ENCODE measurements at places on chromosomes 1 and 21.
A peak's percentile ranks its signal among the peaks of the same experiment; 100 is the strongest.

- DNase-seq, result no peak
Observed at GRCh38 chr21:45199201-45199600, 88.5 kb downstream of the POFUT2 start.

GRCh38 chr1:70764747-70765146 lies 282.9 kb downstream of the PTGER3 start:
- no peak for DNase-seq

GRCh38 chr21:34365809-34366208 lies 2.0 kb downstream of the KCNE2 start:
- no peak for DNase-seq

DNA sequence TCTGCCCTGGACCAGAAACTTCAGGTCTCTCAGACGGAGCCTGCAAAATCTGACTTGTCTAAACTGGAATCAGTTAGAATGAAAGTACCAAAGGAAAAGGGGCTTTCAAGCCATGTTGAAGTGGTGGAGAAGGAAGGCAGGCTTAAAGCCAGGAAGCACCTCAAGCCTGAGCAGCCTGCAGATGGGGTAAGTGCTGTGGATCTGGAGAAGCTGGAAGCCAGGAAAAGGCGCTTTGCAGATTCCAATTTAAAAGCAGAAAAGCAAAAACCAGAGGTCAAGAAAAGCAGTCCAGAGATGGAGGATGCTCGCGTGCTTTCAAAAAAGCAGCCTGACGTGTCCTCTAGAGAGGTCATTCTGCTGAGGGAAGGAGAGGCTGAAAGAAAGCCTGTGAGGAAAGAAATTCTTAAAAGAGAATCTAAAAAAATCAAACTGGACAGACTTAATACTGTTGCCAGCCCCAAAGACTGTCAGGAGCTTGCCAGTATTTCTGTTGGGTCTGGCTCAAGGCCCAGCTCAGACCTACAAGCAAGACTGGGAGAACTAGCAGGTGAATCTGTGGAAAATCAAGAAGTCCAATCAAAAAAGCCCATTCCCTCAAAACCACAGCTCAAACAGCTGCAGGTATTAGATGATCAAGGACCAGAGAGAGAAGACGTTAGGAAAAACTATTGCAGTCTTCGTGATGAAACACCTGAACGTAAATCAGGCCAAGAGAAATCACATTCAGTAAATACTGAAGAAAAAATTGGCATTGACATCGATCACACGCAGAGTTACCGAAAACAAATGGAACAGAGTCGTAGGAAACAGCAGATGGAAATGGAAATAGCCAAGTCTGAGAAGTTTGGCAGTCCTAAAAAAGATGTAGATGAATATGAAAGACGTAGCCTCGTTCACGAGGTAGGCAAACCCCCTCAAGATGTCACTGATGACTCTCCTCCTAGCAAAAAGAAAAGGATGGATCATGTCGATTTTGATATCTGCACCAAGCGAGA lies 46.6 kb downstream of the ZBTB17 start:
- DNase-seq, result no peak

DNA sequence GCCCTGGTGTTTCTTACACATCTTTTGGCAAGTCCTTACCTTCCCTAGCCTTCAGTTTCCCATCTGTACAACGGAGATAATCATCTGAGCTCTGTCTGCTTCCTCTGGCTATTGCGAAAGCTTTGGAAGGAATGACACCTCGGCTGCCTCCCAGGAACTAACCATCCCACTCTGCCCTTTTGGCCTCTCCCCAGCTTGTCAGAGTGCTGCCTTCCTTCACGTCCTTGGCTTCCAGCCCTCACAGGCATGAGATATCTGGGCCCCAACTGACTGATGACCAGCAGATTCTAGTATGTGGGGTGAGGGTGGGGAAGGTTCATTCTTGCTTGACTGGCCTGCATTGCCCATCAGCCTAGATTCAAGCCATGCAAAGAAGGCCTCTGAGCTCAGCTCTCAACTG lies 253.1 kb upstream of the FGGY start:
- no peak for DNase-seq

GRCh38 chr1:65264197-65264929 lies 45.0 kb upstream of the DNAJC6 start:
- DNase-seq, result peak; percentile 8

DNA sequence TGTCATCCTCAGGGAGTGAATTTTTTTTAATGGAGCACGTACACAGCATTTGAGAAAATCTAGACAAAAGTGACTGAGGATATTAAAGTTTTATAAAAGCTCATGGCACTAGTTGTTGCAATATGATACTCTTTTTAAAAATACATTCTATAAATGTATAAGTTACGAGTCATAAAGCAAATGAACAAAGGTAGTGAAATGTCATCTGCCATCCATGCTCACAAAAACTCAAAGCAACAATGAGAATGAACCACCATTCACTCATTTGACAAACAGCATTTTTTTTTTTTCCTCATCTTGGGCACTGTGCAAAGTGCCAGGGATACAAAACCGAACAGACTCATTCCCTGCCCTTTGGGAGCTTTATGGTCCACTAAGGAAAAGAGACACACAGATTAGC lies 38.7 kb downstream of the GPR137B start:
- DNase-seq, result no peak

DNA sequence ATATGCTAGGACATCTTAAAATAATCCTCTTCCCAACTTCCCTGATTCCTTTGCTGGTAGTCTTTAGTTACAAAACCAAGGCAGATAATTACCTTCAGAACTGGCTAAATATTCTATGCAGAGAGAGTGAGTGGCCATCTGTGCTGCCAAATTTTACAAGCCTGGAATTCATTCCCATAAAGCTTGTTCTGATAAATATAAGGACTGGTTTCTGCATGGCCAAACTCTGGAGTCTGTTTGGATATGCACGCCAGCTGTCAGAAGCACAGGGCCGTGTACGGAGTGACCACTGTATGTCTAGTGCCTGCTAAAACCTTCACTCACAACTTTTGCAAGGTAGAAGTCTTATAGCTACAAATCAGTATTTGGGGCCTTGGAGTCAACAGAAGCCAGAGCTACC lies 66.5 kb upstream of the RAVER2 start:
- no peak for DNase-seq

- DNase-seq, result no peak
Observed at GRCh38 chr21:38267136-38267755, 10.5 kb downstream of the KCNJ15 start.

- DNase-seq, result no peak
Observed at GRCh38 chr1:30129001-30129408, 594.4 kb downstream of the MATN1 start.

- DNase-seq, result no peak
Observed at GRCh38 chr21:27379354-27379753, 412.5 kb upstream of the ADAMTS5 start.

DNA sequence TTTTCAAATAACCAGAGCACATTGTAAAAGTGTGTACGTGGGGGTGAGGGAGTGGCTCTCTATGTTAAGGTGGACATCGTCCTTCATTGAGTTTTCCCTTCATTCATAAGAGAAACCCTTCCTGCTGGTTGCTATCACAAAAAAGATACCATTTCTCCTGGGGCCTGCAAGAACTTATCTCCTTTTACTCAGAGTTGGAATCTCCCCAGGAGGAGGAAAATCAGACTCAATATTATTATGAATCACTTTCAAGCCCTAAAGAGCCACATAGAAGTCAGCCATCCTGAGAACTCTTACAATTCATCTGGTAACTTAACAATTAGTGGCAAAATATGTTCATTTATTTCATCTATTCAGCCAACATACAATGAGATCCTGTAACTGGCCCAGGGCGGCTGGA lies 27.1 kb upstream of the TGFBR3 start:
- no peak for DNase-seq

GRCh38 chr1:114093624-114094362 lies 59.9 kb downstream of the SYT6 start:
- DNase-seq, result no peak
